Endothelial cell (in vitro differentiated cells): ENCODE measurements at places on chromosomes 12 and 14. TPM values are rescaled to one million over a fixed set of nuclear protein-coding genes. Genes with fewer than 3 reads are reported as not detected.

Gene KITLG
- 28.3 TPM for total RNA-seq

Gene ADSS1
- 6.1 TPM for total RNA-seq

Gene NFE2
- 0.49 TPM for total RNA-seq

Gene HCAR3
- total RNA-seq = not detected

Gene KLHL33
- total RNA-seq = 0.08 TPM

Gene ASB2
- total RNA-seq = not detected

Gene ACTR6
- total RNA-seq = 20.4 TPM

Gene GALNT16
- 2.8 TPM for total RNA-seq

Gene GUCY2C
- 0.36 TPM for total RNA-seq

Gene PARPBP
- total RNA-seq = 7.5 TPM

Gene EGLN3
- 14.2 TPM for total RNA-seq

Gene CCDC184
- 13.3 TPM for total RNA-seq

Gene NEK9
- total RNA-seq = 74.3 TPM

Gene RTRAF
- 260 TPM for total RNA-seq

Gene CMA1
- total RNA-seq = not detected

- no peak for DNase-seq
- no peak overlapping the region for H3K4me3 ChIP-seq
- no peaks in the 10 kb centered on the region for H3K36me3 ChIP-seq
- H3K27me3 ChIP-seq = peaks cover 8% of the 10 kb centered on the region
Measured at GRCh38 chr14:104349950-104350349, 211.6 kb downstream of the KIF26A start.

GRCh38 chr12:47837190-47838171 lies 17.8 kb upstream of the HDAC7 start:
- H3K4me3 ChIP-seq = no peak overlapping the region
- H3K27ac ChIP-seq = no peak overlapping the region
- peaks cover 13% of the 10 kb centered on the region for H3K27me3 ChIP-seq
- DNase-seq = peak; percentile 70
- no peaks in the 10 kb centered on the region for H3K36me3 ChIP-seq

DNA sequence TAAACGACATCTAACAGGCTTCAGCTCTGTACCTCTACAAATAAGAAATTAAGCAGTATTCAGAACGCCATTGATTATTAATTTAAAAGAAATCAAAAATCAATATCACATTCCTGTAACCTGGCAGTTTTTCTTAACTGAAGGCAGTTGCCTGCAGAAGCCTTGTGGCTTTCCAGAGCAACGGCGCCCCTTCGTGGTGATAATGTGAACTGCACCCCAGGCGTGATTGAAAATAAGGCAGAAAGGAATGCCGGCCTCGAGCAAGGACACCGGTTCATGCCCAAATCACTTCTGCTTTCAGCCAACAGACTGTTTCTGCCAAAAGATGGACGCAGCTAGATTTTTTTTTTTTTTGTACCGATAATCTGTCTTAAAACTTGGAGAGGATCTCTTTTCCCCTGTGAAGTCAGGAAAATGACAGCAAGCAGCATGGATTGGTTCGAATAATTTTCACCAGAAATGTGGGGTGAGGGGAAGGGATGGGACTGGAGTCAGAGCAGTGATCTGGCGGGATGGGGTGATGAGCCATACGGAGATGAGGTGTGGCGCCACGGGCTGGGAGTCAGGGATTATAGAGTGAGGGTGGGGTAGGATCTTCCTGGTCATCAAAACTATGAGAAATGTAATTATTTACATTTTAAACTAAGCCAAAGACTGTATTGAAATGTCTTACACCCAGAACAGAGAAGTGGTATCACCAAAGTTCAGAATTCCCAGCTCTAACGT lies 473.0 kb downstream of the DPF3 start:
- H3K4me3 ChIP-seq = no peak overlapping the region
- no peak overlapping the region for H3K27ac ChIP-seq
- peaks cover 3% of the 10 kb centered on the region for H3K27me3 ChIP-seq
- peak; percentile 96 for DNase-seq
- H3K36me3 ChIP-seq = peaks cover 7% of the 10 kb centered on the region
- H3K4me1 ChIP-seq = peaks cover 7% of the 10 kb centered on the region

GRCh38 chr12:89497005-89497404 lies 27.6 kb downstream of the GALNT4 start:
- H3K4me3 ChIP-seq = no peak overlapping the region
- H3K27me3 ChIP-seq = no peaks in the 10 kb centered on the region
- DNase-seq = no peak
- H3K27ac ChIP-seq = no peak overlapping the region

GRCh38 chr14:75299059-75299458 lies 20.4 kb downstream of the FOS start:
- H3K4me3 ChIP-seq = no peak overlapping the region
- H3K4me1 ChIP-seq = peaks cover 35% of the 10 kb centered on the region
- no peak overlapping the region for H3K27ac ChIP-seq
- no peak for DNase-seq
- peaks cover 7% of the 10 kb centered on the region for H3K27me3 ChIP-seq
- no peaks in the 10 kb centered on the region for H3K36me3 ChIP-seq

DNA sequence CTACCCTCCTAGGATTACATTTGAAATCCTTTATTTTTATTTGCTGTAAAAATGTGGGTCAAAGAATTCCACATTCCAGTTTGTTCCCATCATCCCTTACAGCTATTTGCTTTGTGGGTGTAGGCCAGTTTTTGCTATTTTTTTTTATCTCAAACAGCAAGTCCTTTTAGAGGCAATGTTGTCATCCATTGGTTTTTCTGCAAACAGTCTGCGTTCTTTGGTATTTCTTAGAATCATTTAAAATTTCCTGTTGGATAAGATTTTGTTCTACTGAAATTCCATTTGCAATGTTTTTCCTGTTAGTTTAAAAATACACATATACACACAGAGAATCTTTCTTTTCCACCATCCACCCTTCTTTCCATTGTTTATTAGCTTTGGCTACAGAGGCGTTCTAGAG lies 53.3 kb upstream of the STK38L start:
- H3K4me3 ChIP-seq = no peak overlapping the region
- no peaks in the 10 kb centered on the region for H3K36me3 ChIP-seq
- no peak for DNase-seq
- no peak overlapping the region for H3K27ac ChIP-seq

DNA sequence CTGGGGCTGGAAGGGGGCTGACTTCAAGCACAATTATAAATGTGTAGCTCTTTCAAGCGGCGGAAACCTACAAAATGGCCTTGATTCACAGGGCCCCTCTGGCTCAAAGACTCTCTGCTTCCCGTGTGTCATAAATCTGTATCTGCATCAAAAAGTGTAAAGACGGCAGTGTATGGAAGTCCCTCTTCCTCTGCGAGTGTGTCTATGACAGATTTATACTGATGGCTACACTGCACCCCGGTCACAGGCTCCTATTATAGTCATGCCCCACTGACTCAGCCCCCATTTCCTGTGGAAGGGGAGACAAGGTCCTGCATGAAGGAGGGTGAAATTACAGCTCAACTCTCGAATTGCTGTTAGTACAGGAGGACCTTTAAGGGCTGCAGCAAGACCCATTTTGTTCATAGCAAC lies 68.6 kb downstream of the HMGA2 start:
- no peak for DNase-seq
- peaks cover 38% of the 10 kb centered on the region for H3K4me1 ChIP-seq
- H3K27ac ChIP-seq = no peak overlapping the region
- H3K36me3 ChIP-seq = peaks cover 5% of the 10 kb centered on the region
- no peaks in the 10 kb centered on the region for H3K27me3 ChIP-seq

- no peak overlapping the region for H3K4me3 ChIP-seq
- peaks cover 30% of the 10 kb centered on the region for H3K36me3 ChIP-seq
- DNase-seq = no peak
- peaks cover 90% of the 10 kb centered on the region for H3K4me1 ChIP-seq
Measured at GRCh38 chr12:11761869-11762567, 112.5 kb downstream of the ETV6 start.

- H3K4me3 ChIP-seq = no peak overlapping the region
- H3K4me1 ChIP-seq = peaks cover 6% of the 10 kb centered on the region
- no peaks in the 10 kb centered on the region for H3K36me3 ChIP-seq
- no peak overlapping the region for H3K27ac ChIP-seq
Measured at GRCh38 chr12:101097829-101098580, 112.0 kb downstream of the SLC5A8 start.

GRCh38 chr14:20498622-20499021 lies 6.7 kb upstream of the RNASE10 start:
- peaks cover 6% of the 10 kb centered on the region for H3K36me3 ChIP-seq
- peaks cover 52% of the 10 kb centered on the region for H3K4me1 ChIP-seq
- peak overlapping the region; percentile 90 for H3K27ac ChIP-seq
- H3K27me3 ChIP-seq = peaks cover 9% of the 10 kb centered on the region

DNA sequence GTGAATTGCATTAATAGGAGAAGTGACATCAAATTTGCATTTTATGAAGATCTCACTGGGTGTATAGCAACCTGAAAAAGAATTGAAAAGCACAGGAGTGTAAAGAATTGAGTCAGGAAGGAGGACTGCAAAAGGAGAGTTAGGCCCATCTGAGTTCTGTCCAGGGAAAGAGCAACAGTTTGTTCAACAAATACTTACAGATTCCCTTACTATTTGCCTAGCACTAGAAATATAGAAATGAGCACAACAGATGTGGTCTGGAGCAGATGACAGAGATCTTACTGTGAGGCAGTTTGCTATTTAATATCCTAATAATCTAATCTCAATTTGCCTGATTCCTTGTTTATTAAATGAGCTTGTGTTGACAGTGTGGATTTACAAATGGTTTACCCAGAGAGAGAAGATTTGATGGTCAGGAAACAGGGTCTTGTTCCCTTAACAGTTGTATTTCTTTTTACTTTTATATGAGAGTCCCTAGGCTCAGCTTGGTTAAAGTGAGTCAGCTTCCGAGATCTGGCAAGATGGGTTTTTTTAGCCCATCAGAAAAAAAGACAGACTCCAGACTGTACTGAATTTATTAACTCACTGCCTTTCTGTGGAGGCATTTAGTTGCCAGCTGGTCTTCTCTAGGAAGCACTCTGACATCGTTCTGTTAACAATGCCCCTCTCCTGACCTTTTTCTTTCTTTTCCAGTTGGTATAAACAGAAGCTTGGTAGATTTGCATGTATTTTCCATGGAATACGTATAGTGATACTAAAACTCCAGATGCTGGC lies 229.7 kb downstream of the TTC6 start:
- no peak for DNase-seq
- H3K36me3 ChIP-seq = no peaks in the 10 kb centered on the region
- H3K27ac ChIP-seq = no peak overlapping the region
- H3K4me3 ChIP-seq = no peak overlapping the region
- H3K4me1 ChIP-seq = peaks cover 4% of the 10 kb centered on the region
- H3K27me3 ChIP-seq = no peaks in the 10 kb centered on the region

- H3K36me3 ChIP-seq = peaks cover 41% of the 10 kb centered on the region
- H3K4me3 ChIP-seq = no peak overlapping the region
- DNase-seq = no peak
- H3K27me3 ChIP-seq = peaks cover 2% of the 10 kb centered on the region
- peaks cover 12% of the 10 kb centered on the region for H3K4me1 ChIP-seq
Measured at GRCh38 chr12:58893495-58893894, 26.8 kb downstream of the LRIG3 start.

DNA sequence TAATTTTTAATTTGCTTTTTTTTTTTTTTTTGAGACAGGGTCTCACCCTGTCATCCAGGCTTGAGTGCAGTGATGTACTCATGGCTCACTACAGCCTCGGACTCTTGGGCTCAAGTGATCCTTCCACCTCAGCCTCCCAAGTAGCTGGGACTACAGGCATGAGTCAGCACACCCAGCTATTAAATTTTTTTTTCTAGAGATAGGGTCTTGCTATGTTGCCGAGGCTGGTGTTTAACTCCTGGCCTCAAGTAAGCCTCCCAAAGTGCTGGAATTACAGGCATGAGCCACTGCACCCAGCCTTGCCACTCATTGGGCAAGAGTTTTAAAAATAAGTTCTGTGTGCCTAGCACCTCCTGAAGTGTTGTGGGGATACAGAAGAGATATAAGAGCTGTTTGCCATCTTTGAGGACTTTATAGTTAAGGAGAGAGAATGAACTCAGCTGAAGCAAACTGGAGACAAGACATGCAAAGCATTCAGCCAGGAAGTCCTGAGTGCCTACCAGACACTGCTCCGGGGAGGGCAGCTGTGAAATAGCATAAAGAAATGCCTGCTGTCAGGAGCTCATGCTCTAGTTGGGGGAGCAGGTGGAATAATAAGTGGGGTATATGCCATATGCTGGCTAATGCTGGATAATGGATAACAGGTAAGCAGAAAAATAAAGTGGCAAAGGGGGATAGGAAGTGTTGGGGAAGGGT lies 15.0 kb upstream of the EMP1 start:
- H3K4me1 ChIP-seq = peaks cover 58% of the 10 kb centered on the region
- DNase-seq = no peak
- peaks cover 6% of the 10 kb centered on the region for H3K36me3 ChIP-seq
- peak overlapping the region; percentile 80 for H3K27ac ChIP-seq
- no peak overlapping the region for H3K4me3 ChIP-seq

DNA sequence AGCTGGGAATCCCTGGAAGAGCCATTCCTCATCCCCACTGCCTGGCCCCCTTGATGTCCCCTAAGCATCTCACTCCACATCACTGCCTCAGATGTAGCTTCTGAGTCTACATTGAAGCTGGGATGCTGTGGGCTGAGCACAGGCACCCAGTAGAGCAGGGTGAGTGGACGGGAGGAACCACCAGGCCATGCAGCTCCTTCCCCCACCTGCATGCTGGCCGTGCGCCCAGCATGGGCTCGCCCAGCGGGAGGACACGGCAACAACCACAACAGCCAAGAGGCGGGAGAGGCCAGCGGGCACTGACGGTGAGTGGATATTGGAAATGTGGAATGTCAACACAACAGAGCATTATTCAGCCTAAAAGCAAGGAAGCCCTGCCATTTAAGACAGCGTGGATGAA lies 310.9 kb downstream of the ADGRD1 start:
- H3K4me3 ChIP-seq = no peak overlapping the region
- H3K27ac ChIP-seq = no peak overlapping the region
- peaks cover 10% of the 10 kb centered on the region for H3K27me3 ChIP-seq
- no peak for DNase-seq
- H3K36me3 ChIP-seq = peaks cover 4% of the 10 kb centered on the region

- no peak overlapping the region for H3K27ac ChIP-seq
- H3K27me3 ChIP-seq = no peaks in the 10 kb centered on the region
- H3K4me3 ChIP-seq = no peak overlapping the region
- no peaks in the 10 kb centered on the region for H3K36me3 ChIP-seq
- DNase-seq = no peak
- H3K4me1 ChIP-seq = no peaks in the 10 kb centered on the region
Measured at GRCh38 chr12:30533558-30534265, 162.0 kb downstream of the IPO8 start.

GRCh38 chr12:109197327-109197726 lies 80.9 kb downstream of the ACACB start:
- no peak overlapping the region for H3K4me3 ChIP-seq
- DNase-seq = no peak
- peaks cover 1% of the 10 kb centered on the region for H3K27me3 ChIP-seq
- no peaks in the 10 kb centered on the region for H3K36me3 ChIP-seq
- H3K4me1 ChIP-seq = no peaks in the 10 kb centered on the region
- H3K27ac ChIP-seq = no peak overlapping the region

- H3K27me3 ChIP-seq = peaks cover 4% of the 10 kb centered on the region
- peaks cover 12% of the 10 kb centered on the region for H3K4me1 ChIP-seq
- H3K27ac ChIP-seq = no peak overlapping the region
Measured at GRCh38 chr12:6399884-6400644, 16.1 kb downstream of the LTBR start.
